ENCODE measurements at places on chromosomes 5 and 9. TPM values are rescaled to one million over a fixed set of nuclear protein-coding genes. Genes with fewer than 3 reads are reported as not detected.
A peak's percentile ranks its signal among the peaks of the same experiment; 100 is the strongest.

DNA sequence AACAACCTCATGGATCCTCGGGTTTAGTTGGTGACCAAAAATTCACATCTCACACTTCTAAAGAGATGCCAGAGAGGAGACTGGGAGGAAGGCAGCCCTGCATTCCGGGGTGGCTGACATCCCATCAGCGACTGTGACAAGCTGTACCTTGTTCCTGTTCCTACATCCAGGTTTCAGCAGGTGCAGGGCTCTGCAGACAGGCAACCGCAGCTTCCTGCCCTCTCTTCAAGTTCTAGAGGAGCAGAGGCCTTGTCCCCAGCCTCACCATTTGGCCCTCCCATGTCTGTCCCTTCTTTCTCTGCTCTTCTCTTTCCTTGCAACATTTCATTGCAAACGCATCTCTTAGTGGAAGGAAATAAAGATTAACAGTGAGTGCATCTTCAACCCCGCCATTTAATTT, 454.6 kb downstream of the IRX1 start:
- H3K4me3 ChIP-seq = no peak overlapping the region
- no peaks in the 10 kb centered on the region for H3K4me1 ChIP-seq
- no peak for DNase-seq
- no peaks in the 10 kb centered on the region for H3K36me3 ChIP-seq

DNA sequence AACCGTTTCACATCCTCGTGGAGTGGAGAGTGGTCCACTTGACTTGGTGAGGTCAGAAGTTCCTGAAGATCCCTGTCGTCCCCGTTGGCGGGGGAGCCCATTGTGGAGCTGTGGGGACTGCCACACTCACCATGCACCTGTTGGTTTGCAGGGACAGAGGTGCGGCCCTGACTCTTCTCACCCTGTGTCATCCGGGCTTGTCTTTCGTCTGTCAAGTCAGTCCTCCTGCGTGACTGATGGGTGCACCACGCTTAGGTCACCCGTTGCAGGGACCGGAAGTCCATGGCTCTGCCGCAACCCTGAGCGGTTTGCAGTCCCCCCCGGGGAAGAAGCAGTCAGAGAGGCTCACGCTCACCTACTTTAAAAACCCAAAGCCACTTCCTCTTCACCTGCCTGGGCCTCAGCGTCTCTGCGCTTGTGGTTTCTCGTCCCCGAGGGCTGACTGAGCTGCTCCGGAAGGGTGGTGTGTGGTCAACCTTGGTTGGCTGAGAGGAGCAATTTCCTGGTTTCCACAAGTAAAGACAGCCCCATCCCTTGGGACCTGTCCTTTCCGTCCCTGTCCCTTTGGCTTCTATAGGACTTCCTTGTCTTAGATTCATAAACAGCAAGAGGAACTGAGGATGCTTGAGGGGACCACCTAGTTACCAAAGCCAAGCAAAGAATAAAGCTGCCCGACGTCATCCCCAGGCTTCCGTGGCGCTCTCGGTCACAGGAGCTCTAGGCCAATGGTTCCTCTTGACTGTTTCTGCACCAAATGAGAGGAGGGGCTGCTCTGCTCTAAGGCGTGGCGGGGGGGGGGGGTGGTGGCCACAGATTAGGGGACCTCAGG, 53.2 kb downstream of the USP20 start:
- H3K36me3 ChIP-seq = no peaks in the 10 kb centered on the region
- DNase-seq = peak; percentile 82
- H3K4me1 ChIP-seq = peaks cover 78% of the 10 kb centered on the region

- no peak for DNase-seq
- H3K4me3 ChIP-seq = no peak overlapping the region
- no peaks in the 10 kb centered on the region for H3K36me3 ChIP-seq
- no peak overlapping the region for H3K27ac ChIP-seq
- peaks cover 6% of the 10 kb centered on the region for H3K4me1 ChIP-seq
Measured at GRCh38 chr5:160448886-160449285, 27.2 kb downstream of the PTTG1 start.

DNA sequence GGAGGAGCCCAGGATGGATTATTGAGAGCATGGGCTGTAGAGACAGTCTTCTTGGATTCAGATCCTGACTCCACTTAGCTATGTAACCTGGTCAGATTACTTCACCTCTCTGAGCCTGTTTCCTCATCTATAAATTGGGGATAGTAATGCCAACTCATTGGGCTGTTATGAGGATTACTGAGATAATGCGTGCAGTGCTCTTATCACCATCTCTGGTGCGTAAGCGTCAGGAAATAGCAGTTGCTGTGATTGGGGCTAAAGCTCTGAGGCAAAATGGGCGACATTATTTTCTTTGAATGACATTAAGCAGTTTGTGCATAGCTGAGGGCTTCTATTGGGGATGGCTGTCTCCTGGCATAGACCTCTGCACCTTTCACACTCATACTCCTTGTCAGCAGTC, 995 bp upstream of the MSMP start:
- peaks cover 42% of the 10 kb centered on the region for H3K36me3 ChIP-seq
- H3K4me3 ChIP-seq = no peak overlapping the region
- H3K27ac ChIP-seq = no peak overlapping the region

- no peaks in the 10 kb centered on the region for H3K36me3 ChIP-seq
- H3K27me3 ChIP-seq = no peaks in the 10 kb centered on the region
- H3K27ac ChIP-seq = no peak overlapping the region
- DNase-seq = peak; percentile 51
- no peaks in the 10 kb centered on the region for H3K4me1 ChIP-seq
Measured at GRCh38 chr9:75238311-75238976, 150.1 kb downstream of the OSTF1 start.

DNA sequence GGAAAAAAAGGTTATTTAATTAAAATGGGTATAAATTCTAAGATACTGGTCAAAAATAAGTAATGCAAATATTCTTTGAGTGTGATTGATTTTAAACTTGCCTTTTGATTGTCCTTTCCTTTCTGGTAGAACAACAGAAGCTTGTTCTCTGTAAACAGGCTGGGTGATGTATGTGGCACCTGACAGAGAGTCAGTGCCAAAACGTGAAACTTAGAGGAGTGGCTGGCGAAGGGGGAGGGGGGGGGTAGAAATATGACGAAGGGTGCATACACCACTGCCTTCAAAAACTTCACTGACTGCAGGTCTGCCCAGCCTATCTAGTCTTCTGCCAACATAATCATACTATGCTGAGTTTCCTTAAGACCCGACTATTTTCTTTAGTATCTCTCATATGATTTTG, 629.8 kb upstream of the SEMA6A start:
- H3K4me3 ChIP-seq = no peak overlapping the region
- no peaks in the 10 kb centered on the region for H3K36me3 ChIP-seq
- DNase-seq = no peak
- H3K4me1 ChIP-seq = no peaks in the 10 kb centered on the region

DNA sequence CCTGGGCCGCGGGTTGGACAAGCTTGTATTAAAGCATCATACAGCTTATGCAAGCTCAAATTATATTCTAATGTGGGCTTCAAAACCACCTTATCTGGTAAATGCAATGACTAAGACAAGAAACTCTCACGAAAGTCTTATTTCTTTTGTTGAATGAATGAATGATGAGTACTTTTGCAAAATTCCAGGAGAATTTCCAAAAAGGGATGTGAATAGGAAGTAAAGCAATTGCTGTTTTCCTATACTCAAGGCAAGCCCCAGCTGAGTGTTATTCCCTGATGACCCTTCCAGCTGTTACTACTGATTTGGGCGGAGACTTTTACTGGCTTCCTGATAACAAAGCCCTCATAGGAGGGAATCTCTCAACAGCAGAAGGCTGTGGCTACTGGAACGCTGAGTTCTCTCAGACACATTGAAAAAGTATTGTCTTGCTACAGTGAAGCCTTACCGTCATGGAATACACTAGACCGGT, 162.8 kb downstream of the SREK1 start:
- no peaks in the 10 kb centered on the region for H3K27me3 ChIP-seq
- H3K4me3 ChIP-seq = no peak overlapping the region
- no peak for DNase-seq
- H3K27ac ChIP-seq = no peak overlapping the region
- H3K36me3 ChIP-seq = no peaks in the 10 kb centered on the region

- peaks cover 68% of the 10 kb centered on the region for H3K4me1 ChIP-seq
- DNase-seq = peak; percentile 62
- peak overlapping the region; percentile 88 for H3K27ac ChIP-seq
- peaks cover 5% of the 10 kb centered on the region for H3K36me3 ChIP-seq
- no peaks in the 10 kb centered on the region for H3K27me3 ChIP-seq
- no peak overlapping the region for H3K4me3 ChIP-seq
Measured at GRCh38 chr5:150488519-150489359, 19.2 kb upstream of the NDST1 start.

DNA sequence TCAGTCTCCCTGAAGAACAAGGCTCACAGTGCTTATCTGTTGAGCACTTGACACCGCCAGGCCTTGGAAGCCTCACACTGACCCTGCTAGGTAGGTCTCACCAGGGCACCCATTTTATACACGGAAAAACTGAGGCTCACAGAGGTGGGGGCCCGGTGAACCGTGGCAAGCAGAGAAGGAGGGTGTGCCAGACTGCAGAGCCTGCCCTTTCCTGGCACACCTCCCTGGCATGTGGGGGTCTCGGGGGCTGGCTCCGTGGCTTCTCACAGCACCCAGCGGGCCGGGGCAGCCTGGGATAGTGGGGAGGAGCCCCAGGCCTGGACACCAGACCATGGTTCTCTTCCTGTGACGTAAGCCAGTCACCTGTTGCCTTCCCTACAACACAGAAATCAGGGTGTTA, 53.7 kb upstream of the IER5L start:
- DNase-seq = no peak
- H3K4me1 ChIP-seq = no peaks in the 10 kb centered on the region
- H3K27ac ChIP-seq = no peak overlapping the region

Gene SOHLH1
- not detected for total RNA-seq

- no peaks in the 10 kb centered on the region for H3K36me3 ChIP-seq
- DNase-seq = no peak
- no peaks in the 10 kb centered on the region for H3K4me1 ChIP-seq
- no peak overlapping the region for H3K4me3 ChIP-seq
Measured at GRCh38 chr9:107694390-107694789, 204.8 kb upstream of the KLF4 start.

DNA sequence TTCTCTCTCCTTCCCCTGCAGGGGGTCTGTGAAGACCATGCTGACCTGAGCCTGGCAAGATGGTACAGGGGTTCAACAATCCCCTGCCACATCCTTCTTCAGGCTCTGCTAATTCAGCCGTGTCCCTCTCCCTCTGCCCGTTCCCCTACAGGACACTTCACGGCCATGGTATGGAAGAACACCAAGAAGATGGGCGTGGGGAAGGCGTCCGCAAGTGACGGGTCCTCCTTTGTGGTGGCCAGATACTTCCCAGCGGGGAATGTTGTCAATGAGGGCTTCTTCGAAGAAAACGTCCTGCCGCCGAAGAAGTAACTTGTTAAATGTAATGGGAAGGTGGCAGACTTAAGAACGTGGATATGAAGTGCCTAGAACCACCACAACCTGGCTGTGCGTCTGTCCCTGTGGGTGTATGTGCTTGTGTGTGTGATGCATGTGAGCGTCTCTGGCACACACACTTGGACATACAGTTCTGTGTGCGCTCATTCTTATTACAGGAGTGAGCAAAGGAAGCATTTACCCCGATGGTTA, 6.9 kb upstream of the CCIN start:
- H3K4me3 ChIP-seq = no peak overlapping the region

DNA sequence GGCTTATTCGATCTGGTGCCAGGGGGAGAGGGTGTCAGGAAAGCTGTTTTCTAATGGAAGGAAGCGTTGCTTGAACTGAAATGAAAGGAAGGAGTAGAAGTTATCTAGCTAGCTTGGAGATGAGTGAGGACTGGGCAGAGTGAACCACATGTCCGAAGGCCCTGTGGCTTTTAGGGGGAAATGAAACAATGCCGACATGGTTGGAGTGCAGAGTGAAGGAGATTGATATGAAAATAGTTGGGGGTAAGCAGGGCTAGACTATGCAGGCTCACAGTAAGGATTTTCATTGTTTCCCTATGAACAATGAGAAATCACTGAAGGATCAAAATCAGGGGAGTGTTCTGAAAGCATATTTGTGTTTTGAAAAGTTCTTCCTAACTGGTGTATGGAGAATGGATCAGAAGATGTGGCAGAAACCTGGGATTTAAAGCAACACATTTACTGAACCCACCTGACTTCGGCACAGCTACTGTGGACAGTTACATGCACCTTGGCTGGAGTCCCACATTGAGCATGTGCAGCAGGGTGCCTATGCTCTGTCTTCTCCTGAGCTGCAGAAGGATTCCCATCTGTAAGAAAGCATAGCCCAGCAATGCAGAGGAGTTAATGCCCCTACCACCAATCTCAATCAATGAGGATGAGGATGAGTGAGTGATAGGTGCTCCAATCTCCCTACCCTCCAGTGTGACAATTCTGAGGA, 144.4 kb upstream of the TBCA start:
- H3K36me3 ChIP-seq = no peaks in the 10 kb centered on the region
- no peak overlapping the region for H3K4me3 ChIP-seq
- H3K4me1 ChIP-seq = no peaks in the 10 kb centered on the region
- DNase-seq = no peak
- H3K27ac ChIP-seq = no peak overlapping the region
- no peaks in the 10 kb centered on the region for H3K27me3 ChIP-seq

GRCh38 chr5:85049020-85049419, 664.3 kb upstream of the EDIL3 start:
- H3K27me3 ChIP-seq = no peaks in the 10 kb centered on the region
- no peak overlapping the region for H3K27ac ChIP-seq
- no peaks in the 10 kb centered on the region for H3K4me1 ChIP-seq
- H3K36me3 ChIP-seq = no peaks in the 10 kb centered on the region

DNA sequence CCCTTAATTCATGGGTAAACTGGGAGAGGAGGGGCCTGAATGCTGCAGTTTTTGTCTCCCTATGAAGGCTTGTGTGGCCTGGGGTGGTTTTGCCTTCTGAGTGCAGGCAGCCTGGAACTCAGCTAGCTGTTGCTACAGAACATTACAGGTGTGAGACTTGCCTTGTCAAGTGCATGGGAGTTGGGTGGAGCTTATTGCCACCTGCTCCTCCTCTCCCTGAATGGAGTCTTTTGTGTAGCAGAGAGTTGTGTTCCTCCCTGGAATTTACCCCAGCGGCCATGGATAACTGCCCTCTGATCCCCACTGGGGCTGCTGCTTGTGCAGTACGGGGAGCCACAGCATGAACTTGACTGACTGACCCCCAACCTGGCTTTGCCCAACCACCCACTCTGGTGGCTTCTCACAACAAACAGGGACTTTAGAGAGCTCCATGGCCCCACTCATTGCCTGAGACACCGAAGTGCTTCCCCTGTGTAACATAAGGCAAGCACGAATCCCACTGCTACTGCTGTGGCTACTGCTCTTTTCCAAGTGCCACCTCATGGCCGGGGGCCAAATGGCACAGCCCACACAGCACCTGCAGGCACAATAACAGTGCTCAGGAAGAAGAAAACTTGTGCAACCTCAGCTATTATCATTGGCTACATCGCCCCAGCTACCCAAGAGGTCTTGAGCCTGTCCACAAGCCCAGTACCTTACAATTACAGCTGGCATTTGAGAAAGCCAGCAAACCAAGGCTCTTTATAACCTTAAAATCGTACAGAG, 942.9 kb downstream of the CDH18 start:
- no peak for DNase-seq
- no peak overlapping the region for H3K4me3 ChIP-seq
- H3K4me1 ChIP-seq = no peaks in the 10 kb centered on the region
- H3K27me3 ChIP-seq = no peaks in the 10 kb centered on the region
